ENCODE measurements at places on chromosomes 6 and 20.

- H3K36me3 ChIP-seq: no peaks in the 10 kb centered on the region
- no peak for DNase-seq
- H3K4me3 ChIP-seq: no peak overlapping the region
- H3K27me3 ChIP-seq: no peaks in the 10 kb centered on the region
- H3K27ac ChIP-seq: no peak overlapping the region
- no peaks in the 10 kb centered on the region for H3K4me1 ChIP-seq
Observed at GRCh38 chr6:82371799-82372546, 8.4 kb downstream of the TPBG start.

- no peaks in the 10 kb centered on the region for H3K4me1 ChIP-seq
- no peak overlapping the region for H3K4me3 ChIP-seq
- no peak for DNase-seq
- no peaks in the 10 kb centered on the region for H3K27me3 ChIP-seq
- no peak overlapping the region for H3K27ac ChIP-seq
- no peaks in the 10 kb centered on the region for H3K36me3 ChIP-seq
Observed at GRCh38 chr20:7137395-7138151, 370.1 kb downstream of the BMP2 start.

DNA sequence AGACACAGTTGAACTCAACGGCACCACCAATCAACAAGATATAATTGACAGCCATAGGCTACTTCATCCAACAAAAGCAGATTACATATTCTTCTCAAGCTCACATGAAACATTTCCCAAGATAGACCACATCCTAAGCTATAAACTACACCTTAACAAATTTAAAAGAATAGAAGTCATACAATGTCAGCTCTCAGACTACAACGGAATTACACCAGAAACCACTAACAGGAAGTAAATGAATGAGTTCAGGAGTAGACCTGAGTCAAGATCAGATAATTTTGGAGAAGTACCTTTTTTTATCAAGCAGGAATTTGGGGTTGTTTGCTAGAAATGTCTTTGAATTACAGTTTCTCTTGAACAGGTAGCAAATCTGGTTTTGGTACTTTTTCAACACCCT lies 237.8 kb downstream of the TBX18 start:
- no peaks in the 10 kb centered on the region for H3K4me1 ChIP-seq
- no peak overlapping the region for H3K4me3 ChIP-seq
- H3K36me3 ChIP-seq: no peaks in the 10 kb centered on the region

GRCh38 chr20:43507150-43508080 lies at the start of gene L3MBTL1:
L3MBTL1 (plus strand) TSS chr20:43507697; CDS start chr20:43513504, 5,807 bp downstream.
- H3K4me1 ChIP-seq: peaks cover 2% of the 10 kb centered on the region
- no peaks in the 10 kb centered on the region for H3K27me3 ChIP-seq
- H3K4me3 ChIP-seq: peak within 1 kb of the TSS; percentile 36

DNA sequence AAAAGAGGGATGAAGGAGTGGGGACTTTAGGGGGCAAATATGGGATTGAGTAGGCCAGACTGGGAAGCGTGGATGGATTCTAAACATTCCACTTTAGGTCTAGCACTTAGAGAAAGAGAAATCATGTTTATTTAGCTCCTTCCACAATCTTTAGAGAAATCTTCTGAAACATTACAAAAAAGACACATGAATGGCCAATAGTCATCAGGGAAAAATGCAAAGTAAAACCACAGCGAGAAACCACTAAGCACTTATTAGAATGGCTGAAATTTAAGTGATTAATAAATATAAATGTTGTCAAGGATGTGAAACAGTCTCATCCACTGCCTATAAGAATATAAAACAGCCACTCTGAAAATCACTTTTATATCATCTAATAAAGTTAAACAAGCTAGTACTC lies 46.9 kb downstream of the HLA-A start:
- no peak overlapping the region for H3K27ac ChIP-seq
- H3K27me3 ChIP-seq: no peaks in the 10 kb centered on the region
- H3K4me3 ChIP-seq: no peak overlapping the region
- DNase-seq: no peak

DNA sequence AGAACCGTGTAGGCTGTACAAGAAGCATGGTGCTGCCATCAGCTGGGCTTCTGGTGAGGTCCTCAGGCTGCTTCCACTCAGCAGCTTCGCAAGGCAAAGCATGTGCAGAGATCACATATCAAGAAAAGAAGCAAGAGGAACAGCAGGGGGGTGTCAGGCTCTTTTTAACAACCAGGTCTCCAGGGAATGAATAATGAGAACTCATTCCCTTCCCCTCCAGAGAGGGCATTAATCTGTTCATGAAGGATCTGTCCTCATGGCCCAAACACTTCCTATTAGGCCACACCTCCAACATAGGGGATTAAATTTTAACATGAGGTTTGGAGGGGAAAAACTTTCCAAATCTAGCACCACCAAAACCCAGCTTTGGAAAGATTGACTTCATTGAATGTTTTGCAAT lies 20.0 kb downstream of the GINM1 start:
- no peak overlapping the region for H3K4me3 ChIP-seq
- H3K36me3 ChIP-seq: no peaks in the 10 kb centered on the region
- no peaks in the 10 kb centered on the region for H3K27me3 ChIP-seq
- H3K27ac ChIP-seq: no peak overlapping the region
- no peak for DNase-seq

DNA sequence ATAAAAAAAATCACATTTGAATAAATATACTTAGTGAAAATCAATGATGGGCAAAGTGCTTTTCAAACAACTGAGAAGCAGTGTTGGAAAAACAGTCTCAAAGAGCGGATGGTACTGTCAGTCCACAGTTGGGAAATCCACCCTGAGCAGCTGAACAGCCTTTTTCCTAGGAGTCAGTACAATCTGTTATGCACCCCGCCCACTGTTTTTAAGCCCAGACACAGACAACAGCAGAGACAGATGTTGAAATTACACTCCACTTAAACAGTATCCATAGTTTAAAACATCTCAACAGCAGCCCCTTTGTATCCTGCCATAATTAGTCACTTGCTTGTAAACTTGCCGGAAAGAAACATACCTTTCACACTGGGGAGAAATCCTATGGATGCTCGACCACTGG lies 372 bp downstream of the KIAA0408 start:
- H3K27ac ChIP-seq: peak overlapping the region; percentile 17
- H3K27me3 ChIP-seq: no peaks in the 10 kb centered on the region
- peak overlapping the region; percentile 31 for H3K4me3 ChIP-seq
- H3K36me3 ChIP-seq: no peaks in the 10 kb centered on the region

- no peaks in the 10 kb centered on the region for H3K4me1 ChIP-seq
- peak; percentile 89 for DNase-seq
- peak within 1 kb of the TSS; percentile 48 for H3K4me3 ChIP-seq
- no peaks in the 10 kb centered on the region for H3K36me3 ChIP-seq
- H3K27me3 ChIP-seq: no peaks in the 10 kb centered on the region
- no peak within 1 kb of the TSS for H3K27ac ChIP-seq
Observed at GRCh38 chr20:25407311-25408169, at the start of gene GINS1. GINS1 (plus strand) TSS chr20:25407673; CDS start chr20:25407821, 148 bp downstream.

All from ovary (tissue), 10 donors.